Fibroblast of skin of left biceps (primary cell): ENCODE measurements at places on chromosomes 1 and 21.

DNA sequence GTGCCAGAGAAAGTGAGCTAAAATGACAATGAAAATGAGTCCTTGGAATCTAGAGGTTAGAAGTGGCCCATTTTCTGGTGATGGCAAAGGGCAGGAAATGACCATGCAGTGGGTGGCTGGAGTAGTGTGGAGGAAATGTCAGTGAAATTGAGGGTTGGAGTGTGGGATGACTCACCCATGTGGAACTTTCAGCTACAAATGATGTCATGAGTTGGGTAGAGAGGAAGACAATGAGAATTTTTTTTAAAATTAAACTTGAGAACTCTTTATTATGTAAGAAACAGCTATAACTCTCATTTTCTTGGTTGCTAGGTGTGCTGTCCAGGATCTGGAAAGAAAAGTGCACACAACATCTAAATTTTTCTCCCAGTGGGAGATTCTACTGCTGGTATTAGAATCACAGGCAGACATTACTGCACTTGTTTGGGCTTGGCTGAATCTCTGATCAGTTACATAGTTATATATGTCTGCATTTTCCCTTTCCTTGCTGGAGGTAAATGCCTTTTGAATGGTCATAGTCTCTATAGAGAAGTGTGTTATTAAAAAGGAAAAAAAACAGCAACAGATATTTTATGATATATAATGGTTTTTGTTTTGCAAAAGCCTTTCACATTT, 56.8 kb upstream of the GNG12 start:
- no peak for DNase-seq

DNA sequence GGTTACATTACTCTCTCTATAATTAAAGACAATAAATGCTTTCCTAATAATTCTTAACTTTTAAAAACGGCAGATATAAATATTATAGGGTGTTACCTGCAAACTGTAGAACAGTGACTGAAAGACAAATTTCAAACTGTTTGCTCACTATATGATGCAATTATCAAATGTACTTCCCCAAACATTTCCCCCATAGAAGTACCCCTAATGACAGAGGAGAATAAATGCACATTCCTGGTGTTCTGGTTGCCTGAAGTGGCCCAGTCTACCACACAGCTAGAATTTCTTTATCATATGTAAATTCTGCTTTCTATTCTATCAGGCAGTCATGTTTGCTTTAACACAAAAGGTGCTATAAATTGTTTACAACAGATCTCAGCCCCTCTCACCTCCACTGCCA, 70.4 kb downstream of the VAV3 start:
- no peak for DNase-seq

- DNase-seq, result no peak
These were observed 9.1 kb downstream of the PLOD1 start for GRCh38 chr1:11943619-11944018.

DNA sequence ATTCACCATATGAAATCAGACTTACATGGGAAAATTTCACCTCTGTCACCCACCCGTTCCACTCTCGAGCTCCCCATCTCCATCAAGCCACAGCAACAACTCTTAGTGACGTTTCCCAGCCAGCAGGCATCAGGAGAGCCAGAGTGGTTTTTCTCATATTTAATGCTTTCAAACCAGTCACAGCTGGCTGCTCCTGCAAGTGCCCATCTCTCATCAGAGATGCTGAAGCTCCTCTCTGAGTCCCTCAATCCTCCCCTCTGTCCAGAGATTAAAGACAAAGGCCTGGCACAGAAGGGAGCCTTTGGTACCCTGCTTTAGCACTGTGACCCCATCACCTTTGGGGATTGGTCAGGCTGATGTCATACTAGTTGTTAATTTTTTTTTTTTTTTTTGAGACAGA, 277.3 kb downstream of the DNM3 start:
- no peak for DNase-seq

DNA sequence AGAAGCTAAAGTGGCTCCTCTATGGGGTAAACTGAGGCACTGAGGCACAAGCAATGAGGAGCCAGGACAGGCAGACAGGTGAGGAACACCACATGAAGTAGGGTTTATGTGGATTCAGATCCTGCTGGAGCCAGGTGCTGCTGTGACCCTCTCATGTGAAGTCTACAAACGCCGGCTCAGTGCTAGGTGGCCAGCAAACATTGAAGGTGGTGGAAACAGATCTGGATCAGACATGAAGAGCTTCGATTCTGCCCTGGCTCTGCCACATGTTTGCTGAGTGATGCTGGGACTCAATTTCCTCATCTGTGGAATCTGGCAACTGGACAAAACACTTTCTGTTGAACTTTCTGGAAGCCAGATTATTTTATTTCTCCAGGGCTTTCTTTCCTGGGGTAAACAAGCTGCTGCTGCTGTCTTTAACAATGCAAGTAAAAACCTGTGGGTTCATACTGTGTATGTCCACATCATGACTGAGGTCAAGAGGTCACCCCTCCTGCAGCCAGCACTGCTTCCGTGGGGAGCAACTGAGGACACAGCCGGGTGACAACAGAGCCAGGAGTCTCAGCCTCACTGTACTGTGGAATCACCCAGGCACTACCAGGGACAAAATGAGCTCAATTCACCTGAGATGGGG, 33.3 kb downstream of the HMGB4 start:
- no peak for DNase-seq

- DNase-seq, result no peak
These were observed 46.2 kb downstream of the ZNF648 start for GRCh38 chr1:182015360-182015759.

DNA sequence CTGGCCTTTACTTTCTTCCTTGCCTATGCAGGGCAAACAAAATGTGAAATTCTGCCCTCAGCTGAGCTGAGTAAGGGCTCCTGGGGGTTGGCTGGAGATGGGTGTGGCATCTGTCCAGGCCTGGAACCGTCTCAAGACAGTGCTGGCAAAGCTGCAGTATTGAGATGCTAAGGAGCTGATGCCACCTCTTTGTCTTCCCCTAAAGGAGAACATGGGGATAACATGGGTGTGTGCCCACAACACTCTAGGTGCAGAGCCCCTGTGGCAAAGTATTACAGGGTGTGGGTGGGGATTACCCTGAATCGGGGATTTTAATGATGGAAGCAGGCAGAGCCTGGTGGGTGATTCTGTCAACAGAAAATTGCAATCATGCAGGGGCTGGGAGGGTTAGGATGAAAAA, 2.5 kb upstream of the ST3GAL3 start:
- no peak for DNase-seq

- no peak for DNase-seq
These were observed 1.8 kb downstream of the WNT3A start for GRCh38 chr1:228008391-228009115.

DNA sequence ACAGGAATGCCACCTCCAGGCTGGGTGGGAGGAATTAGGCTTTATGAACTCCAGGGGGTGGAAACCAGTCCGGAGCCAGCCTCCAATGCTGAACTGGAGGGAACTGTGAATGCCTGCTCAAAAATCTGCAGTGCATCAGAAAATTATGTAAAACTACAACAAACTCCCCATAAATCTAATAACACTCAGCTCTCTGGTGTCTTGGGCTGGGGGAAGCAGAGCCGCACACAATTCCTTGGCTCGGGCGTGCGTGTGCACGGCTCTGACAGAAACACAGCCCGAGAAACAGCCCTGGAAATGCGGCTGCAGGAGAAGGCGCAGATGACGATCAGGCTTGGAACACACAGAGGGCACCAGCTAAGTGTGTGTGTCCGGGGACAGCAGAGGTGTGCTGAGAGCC, 127.6 kb upstream of the VAMP3 start:
- peak; percentile 26 for DNase-seq
